Right ventricle myocardium superior (tissue), 1 donor: ENCODE measurements at places on chromosomes 12 and 14. TPM values are rescaled to one million over a fixed set of nuclear protein-coding genes. Genes with fewer than 3 reads are reported as not detected.

GRCh38 chr14:50835280-50835679 is 4.3 kb upstream of the NIN start:
- DNase-seq, result no peak

GRCh38 chr14:41986700-41987099 is 380.0 kb downstream of the LRFN5 start:
- DNase-seq, result no peak

GRCh38 chr12:602700-603068 is 60.6 kb downstream of the NINJ2 start:
- no peak for DNase-seq

DNA sequence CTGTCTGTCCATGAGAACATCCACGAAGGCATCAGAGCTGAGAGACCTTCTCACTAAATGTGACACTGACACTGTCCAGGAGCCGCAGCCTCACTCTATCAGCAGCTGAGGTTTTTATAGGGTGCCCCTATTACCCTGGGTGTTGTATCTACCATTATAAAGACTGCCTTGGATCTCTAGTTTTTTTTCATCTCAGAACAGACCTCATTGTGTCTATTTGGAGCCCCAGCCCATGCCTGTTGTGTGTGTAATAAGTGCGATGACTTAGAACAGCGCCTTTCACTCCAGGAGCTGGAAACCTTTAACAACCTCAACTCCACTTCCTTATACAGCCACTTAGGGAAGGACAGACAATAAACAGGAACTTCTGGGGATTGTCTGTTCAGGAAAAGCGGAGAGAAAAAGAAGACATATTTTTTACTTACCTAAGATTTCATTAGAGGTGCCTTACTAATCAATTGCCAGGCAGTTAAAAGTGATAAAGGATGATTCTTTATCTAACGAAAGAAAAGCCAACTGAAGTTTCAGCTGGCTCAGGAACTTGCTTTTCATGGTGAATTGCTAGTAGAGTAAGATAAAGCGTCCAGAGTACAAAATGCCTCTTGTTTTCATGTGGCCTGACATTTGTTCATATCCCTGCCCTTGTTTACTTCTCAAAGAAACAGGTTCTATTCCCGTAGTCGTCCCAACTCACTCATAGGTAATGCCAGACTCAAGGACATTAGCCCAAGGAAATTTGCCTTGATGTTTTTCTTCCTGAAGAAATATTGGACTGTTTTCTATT is 420.6 kb downstream of the RAD51B start:
- no peak for DNase-seq

DNA sequence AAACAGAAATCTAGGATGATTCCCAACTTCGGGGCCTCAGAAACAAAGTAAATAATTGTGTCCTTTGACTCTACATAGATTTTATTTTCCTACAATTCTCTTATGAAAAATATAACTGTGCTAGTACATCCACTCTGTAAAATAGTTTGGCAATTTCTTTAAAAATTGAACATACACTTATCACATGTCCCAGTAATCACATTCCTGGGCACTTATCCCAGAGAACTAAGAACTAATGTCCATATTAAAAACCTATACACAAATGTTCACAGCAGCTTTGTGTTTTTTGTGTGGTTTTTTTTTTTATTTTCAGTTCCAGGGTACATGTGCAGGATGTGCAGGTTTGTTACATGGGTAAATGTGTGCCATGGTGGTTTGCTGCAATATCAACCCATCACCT is 99.0 kb downstream of the KCNH5 start:
- no peak for DNase-seq

DNA sequence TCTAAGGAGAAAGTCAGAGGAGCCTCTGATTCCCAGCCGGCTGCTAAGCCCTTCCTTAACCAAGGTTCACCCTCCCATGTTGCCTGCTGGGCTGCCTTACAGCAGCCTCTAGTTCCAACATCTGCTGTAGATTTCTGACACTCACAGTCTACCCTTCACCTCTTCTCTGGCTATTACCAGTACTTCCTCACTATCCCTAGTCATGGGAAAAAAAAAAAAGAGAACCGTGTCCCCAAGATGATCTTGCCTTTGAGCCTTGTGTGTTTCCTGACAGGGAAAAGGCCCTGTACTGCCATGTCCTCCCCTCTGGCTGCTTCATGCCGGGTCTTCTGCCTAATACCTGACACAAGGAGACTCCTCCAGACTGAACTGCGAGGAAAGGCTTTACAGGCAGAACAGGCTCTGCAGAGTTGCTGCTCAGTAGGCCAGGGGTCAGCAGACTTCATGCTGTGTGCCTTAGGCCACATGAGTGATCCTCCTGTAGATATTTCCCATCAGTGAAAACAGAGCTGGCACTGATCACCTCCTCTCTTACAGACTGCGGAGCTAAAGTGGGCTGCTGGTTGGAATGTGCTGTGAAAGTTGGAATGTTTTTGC is 46.8 kb downstream of the PRKCH start:
- no peak for DNase-seq

GRCh38 chr14:94787092-94787491 is 17.2 kb upstream of the GSC start:
- DNase-seq, result no peak

DNA sequence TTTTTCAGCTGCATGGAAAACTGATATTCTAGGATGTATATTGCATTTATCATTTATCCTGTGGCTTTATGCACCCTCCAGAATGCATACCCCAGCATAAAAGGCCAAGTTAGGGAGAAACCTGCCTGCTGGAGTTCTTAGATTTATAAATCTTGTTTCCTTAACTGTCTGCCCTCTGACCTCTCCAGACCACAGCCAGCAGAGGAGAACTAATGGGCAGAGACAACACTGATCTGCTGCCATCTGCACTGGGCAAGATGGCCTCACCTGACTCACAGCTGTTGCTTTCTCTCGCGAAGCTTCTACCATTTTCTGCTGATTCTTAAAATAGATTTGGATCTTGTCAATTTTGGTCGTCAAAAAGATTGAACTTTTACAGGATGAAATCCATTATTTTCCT is 65.8 kb downstream of the PPP2R5C start:
- no peak for DNase-seq

Gene CLEC4C
- total RNA-seq, result not detected

Gene KERA
- total RNA-seq, result not detected

Gene PRB2
- not detected for total RNA-seq

Gene SERPINA12
- total RNA-seq, result not detected
